ENCODE measurements at places on chromosomes 16 and 17.
A peak's percentile ranks its signal among the peaks of the same experiment; 100 is the strongest.

DNA sequence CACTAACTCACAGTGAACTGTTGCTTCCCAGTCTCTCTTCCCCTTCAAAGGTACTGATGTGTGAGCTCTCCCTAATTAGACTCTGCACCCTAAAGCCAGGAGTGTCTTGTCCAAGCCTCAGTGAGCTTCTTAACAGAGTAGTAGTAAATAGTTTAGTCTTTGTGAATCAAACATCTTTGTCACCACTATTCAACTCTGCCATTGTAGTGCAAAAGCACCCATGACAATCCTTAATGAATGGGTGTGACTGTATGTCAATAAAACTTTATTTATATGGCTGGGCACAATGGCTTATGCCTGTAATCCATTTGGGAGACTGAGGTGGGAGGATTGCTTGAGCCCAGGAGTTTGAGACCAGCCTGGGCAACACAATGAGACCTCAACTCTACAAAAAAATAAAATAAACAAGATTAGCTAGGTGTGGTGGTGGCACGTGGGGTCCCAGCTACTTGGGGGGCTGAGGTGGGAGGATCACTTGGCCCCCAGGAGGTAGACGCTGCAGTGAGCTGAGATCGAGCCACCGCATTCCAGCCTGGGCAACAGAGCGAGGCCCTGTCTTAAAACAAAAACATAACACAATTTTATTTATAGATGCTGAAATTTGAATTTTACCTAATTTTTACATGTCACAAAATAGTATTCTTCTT is 45.5 kb upstream of the TNRC6A start:
- DNase-seq, result no peak

DNA sequence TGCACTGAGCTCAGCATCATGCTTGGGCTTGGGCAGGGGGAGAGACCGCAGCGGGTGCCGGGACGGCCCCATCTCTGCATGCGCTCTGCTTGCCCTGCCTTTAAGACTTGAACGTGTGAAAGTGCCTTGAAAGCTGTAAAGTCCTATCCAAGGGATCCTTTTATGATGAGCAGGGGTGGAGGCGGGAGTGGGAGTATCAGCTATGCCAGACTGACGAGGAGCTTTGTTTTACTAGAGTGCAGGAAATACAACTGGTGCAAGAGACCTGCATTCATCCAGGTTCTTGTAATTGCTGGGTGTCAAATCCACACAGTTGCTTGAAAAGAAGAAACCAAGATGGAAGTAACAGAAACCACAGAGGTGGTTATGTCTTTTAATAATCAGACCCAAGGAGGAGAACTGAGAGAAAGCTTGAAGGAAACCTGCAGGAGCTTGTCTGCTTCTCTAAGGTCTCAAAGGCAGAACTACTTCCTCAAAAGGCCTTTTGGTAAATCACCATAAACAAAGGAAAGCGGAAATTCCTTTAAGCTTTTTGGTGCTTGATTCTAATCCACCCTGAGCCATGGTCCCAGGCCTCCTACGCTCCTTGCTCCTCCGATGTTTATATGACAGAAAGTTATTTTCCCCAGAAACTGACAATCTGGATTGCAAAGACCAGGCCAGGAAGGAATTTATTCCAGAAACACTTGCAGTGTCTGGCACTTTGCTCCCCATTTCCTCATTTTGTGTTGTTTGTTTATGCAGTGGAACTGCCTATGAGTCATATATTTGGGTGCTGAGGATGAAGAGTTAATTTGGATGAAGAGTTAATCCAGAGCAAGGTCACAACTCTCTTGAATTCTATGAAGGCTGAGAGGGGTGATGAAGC is 51.3 kb upstream of the FBXO47 start:
- no peak for DNase-seq

DNA sequence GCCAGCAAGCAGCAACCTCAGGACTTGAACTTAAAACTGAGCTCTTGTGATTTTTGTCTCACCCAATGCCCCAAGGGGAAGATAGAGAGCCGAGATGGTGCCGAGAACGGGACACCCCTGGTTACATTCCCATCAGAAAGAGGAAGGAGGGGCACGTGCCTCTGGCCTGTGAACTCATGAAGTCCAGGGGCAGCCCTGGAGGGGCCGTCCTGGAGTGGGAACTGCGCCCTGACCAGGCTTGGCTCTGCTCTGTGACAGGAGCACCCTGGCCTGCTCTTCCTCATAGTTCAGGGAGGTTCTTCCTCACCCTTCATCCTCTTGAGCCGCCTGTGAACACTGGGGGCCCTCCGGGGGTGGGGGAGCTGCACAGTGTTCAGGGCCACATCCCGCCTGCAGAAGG is 130.3 kb upstream of the FOXF1 start:
- no peak for DNase-seq

- DNase-seq, result no peak
These were observed 95.4 kb downstream of the CPPED1 start for GRCh38 chr16:12708266-12708665.

- DNase-seq, result no peak
These were observed 67.9 kb downstream of the FTO start for GRCh38 chr16:53771655-53772497.

- peak; percentile 10 for DNase-seq
These were observed 45.0 kb upstream of the GCSH start for GRCh38 chr16:81140930-81141780.

GRCh38 chr17:15392326-15392741 is 50.9 kb upstream of the TEKT3 start:
- no peak for DNase-seq

DNA sequence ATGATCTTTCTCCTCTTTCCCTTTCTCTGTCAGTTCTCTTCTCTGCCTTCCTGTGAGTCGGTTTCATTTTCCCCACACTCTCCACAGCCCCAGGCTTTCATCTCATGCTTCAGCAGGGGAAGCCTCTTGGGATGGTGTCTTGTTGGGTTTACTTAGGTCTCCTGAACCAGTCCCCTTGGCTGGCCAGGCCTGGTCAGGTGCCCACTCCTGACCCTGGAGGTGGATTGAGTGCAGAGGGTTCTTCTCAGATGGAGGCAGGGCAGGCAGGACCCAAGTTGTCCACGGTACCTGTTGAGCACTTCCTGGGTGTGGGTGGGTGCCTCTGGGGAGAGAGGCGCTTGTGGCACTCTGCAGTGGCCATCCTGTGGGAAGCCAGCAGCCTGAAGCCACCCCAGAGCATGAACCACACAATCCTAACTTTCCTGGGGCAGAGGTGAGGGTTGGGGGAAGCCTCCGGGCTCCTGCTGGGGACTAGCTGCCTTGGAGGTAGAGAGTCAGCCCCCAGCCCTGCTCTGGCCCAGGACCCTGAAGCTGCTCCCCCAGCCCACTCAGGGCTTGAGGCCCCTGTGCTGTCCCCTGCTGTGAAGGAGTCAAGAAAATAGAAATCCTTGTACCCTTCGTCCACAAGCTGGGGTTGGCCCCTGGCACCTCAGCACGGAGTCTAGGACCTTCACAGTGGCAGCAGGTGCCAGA is 2.0 kb upstream of the RAP1GAP2 start:
- no peak for DNase-seq

GRCh38 chr17:49969134-49969759 is at the start of gene DLX4:
TSS of gene DLX4 (plus strand) at chr17:49969190. CDS start at chr17:49969469, 279 bp downstream.
- no peak for DNase-seq

- DNase-seq, result no peak
These were observed 54.8 kb upstream of the CRISPLD2 start for GRCh38 chr16:84764970-84765369.

DNA sequence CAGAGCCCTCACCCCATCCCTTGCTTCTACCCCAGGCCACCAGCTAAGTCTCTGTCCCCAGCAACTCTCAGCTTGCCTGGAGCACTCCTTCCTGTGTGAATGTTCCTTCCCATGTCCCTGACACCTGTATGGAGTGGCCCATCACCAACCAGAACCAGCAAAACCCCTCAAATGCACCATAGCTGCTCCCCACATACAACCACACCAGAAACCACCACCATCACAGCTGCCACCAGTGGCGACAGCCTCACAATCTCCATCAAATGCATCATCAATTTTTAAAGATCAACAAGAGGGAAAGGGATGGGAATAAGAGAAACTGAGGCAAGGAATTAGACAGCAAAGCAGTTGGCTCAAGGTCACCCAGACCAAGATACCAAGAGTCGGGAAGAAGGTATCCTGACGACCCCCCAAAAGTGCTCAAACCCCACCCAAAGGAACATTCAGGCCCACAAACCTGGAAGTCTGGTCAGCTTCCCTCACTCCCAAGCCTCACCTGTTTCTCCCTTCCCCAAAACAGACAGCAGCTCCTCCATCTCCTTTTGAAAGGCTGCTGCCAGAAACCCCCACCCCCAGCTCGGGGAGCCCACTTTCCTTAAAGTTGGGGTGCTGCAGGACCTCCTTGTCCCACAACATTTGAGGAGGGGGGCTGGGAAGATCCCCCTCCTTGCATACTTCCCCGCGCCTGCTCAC is 1.8 kb downstream of the SRCIN1 start:
- DNase-seq, result no peak

GRCh38 chr17:16258901-16259300 is 41.9 kb downstream of the PIGL start:
- no peak for DNase-seq

DNA sequence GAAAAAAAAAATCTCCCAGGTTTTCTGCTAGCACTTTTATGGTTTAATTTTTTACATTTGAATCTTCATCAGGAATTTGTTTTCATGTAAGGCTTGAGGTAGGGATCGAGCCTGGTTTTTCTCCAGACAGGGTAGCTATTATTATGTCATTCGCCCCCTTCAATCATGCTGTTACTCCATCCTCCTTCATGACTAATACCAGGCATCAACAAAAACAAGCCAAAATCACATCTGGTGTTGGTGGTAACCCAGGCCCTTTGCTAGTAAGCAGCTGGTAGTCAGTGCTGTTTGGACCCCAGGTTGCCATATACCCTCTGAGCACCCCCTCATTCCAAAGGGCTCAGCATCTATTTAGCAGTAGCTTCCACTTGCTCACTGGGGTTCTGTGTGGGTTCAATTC is 29.5 kb downstream of the DRC3 start:
- no peak for DNase-seq

DNA sequence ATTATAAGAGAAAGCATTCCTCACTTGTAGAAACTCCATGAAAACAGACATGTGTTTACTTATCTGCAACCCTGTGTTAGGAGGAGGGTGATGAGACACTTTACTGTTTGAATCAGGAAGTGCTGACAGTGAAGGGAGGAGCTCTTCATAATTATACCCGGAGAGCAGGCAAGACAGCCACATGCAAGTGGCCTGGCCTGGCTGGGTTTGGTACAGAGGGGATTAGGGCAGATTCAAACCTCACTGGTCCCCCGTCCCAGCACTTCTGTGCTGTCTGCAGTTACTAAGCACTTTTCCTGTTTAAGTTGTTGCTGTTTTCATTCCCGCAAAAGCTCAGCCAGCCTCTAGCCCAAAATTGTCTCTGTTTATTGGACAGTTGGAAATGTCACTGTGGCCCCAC is 78.5 kb downstream of the WWOX start:
- DNase-seq, result no peak

- no peak for DNase-seq
These were observed 45.4 kb upstream of the GINS3 start for GRCh38 chr16:58346831-58347371.

DNA sequence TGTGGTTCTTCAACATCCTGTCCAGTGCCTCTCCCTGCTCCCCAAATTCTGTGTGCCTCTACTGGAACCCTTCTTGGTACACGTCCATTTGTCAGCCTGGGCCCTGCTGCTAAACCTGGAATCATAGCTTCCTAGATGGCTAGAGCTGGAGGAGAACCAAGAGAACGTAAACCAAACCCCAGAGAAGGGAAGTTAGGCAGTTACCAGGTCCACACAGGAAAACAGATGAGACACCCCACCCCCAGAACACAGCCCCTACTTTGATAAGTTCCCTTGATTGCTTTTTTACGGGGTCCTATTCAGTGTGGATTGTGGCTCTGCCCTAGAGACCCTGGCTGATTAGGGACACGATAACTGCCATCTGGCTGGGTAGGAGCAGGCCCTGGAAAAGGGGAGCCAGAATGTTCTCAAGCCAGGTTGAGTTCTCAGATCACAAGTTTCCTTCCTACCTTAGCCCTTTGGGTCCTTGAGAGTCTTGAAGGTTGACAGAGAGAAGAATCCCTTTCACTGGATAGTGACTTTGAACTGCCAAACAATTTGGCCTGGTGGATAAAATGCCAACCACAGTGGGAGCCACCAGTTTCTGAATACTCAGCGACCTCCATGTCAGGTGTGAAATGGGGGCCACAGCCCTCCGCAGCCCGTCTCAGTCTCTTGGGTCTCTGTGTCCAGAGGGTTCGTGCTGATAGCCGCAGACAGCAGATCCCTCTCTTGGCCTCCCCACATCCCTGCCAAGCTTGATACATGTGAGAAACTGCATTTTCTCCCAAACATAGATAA is 7.9 kb downstream of the TBX4 start:
- no peak for DNase-seq

Data from activated naive CD8-positive, alpha-beta T cell treated with anti-CD3 and anti-CD28 coated beads for 36 hours (primary cell).